ENCODE measurements at places on chromosomes 5 and 9.

DNA sequence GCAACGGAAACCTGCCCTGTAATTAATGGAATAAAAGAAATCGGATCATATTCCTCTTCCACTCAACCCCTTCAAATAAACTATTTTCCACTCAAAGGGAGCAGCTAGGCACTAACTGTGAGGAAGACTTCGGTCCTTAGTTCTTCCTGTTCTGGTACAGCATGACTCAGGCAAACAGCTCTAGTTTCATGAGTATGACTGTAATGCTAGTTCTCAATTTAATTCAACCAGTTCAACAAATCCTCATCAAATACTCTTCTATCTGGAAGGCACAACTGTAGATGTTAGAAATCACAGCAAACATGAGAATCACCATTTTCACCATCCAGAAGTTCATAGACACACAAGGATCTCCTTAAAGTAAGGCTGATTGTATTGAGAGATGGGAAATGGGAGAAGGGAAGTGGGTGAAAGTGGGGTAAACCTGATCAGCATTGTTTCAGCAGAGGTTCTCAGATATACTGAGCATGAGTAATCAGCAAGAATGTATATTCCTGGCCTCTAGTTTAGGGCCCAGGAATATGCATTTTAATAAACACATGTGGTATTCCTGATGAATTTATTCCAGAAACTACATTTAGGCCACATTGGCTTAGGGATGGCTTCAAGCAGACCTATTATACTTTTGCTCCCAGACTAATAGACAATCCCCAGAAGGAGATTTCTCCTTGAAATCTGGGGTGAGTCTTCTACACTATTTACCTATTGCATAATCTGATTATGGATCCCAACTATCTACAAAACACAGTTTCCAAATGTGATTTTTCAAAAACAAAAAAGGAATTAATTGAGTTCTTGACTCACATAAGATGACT, 141.1 kb upstream of the SLC12A2 start:
- H3K4me3 ChIP-seq, result no peak overlapping the region
- no peak for DNase-seq
- H3K27me3 ChIP-seq, result no peaks in the 10 kb centered on the region
- no peaks in the 10 kb centered on the region for H3K36me3 ChIP-seq

- H3K4me1 ChIP-seq, result no peaks in the 10 kb centered on the region
- no peak overlapping the region for H3K27ac ChIP-seq
- no peak for DNase-seq
- no peaks in the 10 kb centered on the region for H3K27me3 ChIP-seq
- no peaks in the 10 kb centered on the region for H3K36me3 ChIP-seq
These were observed 799.3 kb upstream of the ACO1 start for GRCh38 chr9:31585158-31585557.

GRCh38 chr5:113082547-113082905, 105.9 kb downstream of the DCP2 start:
- no peaks in the 10 kb centered on the region for H3K4me1 ChIP-seq
- H3K36me3 ChIP-seq, result no peaks in the 10 kb centered on the region
- H3K4me3 ChIP-seq, result no peak overlapping the region
- no peaks in the 10 kb centered on the region for H3K27me3 ChIP-seq
- DNase-seq, result no peak

DNA sequence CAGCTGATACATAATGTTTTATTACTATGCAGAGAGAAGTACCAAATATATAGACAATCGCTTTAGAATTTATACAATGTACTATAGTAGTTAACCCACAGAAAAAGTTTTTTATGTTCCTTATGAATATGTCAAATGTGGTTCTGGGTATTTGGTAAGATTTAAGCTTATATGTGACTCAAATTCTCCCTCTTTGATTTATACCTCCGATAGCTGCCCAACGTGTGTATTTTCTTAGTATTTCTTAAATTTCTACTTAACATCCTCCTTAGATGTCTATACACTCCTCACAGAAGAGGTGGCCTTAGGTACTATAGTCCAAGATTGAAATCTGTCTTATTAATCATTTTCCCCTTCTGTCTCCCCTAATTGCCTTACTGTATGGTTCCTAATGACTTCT, 138.6 kb upstream of the TNFAIP8 start:
- no peak overlapping the region for H3K4me3 ChIP-seq
- DNase-seq, result no peak
- no peaks in the 10 kb centered on the region for H3K4me1 ChIP-seq
- no peak overlapping the region for H3K27ac ChIP-seq
- H3K36me3 ChIP-seq, result no peaks in the 10 kb centered on the region

DNA sequence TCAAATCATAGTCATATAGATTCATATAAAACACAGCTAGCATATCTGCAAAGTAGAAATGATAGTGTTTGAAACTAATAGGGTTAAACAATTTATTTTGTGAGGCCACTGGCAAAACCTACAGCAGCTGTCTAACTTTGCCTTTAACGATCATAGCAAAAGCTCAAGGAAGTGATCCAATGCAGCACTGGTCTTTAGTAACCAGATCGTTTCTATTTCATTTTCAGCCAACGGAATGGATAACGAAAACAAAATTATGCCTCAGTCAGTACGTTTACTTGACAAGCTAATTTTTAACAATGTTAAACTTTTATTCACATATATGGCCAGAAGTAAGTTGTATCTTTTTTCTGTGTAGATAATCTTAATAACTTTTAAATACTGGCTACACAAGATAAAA, 17.7 kb downstream of the MLLT3 start:
- peaks cover 35% of the 10 kb centered on the region for H3K4me1 ChIP-seq
- H3K27ac ChIP-seq, result peak overlapping the region; percentile 65
- H3K4me3 ChIP-seq, result peak overlapping the region; percentile 17
- H3K36me3 ChIP-seq, result no peaks in the 10 kb centered on the region
- H3K27me3 ChIP-seq, result no peaks in the 10 kb centered on the region

DNA sequence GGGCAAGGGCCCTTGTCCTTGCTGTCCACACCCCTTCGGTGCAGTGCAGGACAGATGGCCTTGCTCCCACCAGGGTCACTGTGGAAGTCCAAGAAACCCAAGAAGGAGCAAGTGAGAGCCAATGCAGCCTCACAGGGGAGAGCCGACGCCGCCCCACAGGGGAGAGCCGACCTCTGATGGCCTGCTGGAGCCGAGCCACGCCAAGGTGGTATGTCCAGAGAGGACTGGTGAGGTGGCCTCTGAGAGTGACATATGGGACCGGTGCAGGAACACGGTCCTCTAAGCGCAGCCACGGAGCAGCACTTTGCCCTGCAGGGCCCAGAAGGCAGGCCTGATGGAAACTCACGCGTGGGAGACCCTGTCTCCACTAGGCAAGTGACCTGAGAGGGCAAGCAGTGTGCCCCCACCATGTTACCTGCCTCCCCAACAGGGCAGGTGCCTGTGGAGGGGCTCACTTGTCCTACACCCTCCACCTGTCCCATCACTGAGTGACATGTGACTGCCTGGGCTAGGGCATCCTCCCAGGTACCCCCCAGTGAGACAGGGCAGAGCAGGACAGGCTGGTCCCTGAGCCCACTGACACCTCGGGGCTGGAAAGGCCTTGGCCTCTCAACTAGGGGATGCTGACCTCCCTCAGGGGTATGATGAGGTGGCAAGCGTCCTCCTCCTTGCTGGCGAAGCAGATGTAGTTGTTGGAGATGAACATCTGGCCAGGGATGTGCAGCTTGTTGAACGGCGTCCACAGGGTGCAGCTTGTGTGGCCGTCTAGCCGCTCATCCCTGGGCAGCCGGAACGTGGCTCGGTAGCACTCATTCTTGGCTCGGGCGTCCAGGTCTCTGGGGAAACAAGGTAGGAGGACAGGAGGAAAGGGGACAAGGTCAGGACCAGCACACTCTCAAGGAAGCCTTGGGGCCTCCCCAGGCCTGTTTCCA, 16.7 kb downstream of the TBC1D9B start:
- H3K36me3 ChIP-seq, result no peaks in the 10 kb centered on the region
- no peaks in the 10 kb centered on the region for H3K4me1 ChIP-seq
- H3K4me3 ChIP-seq, result no peak overlapping the region
- no peak overlapping the region for H3K27ac ChIP-seq
- no peak for DNase-seq
- no peaks in the 10 kb centered on the region for H3K27me3 ChIP-seq

GRCh38 chr9:63816751-63817621, 1468.0 kb downstream of the FOXD4L5 start:
- peak overlapping the region; percentile 31 for H3K4me3 ChIP-seq
- no peaks in the 10 kb centered on the region for H3K36me3 ChIP-seq
- DNase-seq, result peak; percentile 100
- no peaks in the 10 kb centered on the region for H3K4me1 ChIP-seq

DNA sequence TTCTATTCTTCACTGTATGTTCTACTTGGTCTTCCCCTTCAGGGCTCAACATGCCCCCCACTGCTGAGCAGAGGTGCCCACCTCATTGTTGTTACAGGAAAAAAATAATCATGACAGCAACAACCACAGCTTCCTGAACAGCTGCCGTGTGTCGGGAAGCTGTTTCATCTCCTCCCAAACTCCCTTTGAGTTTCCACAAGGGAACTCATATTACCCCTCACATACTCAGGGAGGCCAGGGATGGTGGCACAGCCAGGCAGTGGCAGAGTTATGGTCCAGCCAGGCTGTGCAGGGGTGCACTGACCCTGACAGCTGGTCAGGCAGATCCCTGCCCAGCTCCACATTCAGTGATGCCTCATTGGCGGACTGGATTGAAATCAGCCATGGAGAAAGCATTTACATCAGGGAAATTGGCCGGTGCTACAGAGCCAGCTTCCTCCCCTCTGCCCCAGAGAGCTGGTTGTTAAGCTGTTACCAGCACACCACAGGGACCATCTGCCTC, 37.3 kb downstream of the SARDH start:
- H3K27me3 ChIP-seq, result no peaks in the 10 kb centered on the region
- H3K36me3 ChIP-seq, result no peaks in the 10 kb centered on the region
- H3K27ac ChIP-seq, result no peak overlapping the region
- DNase-seq, result no peak
- H3K4me3 ChIP-seq, result no peak overlapping the region

DNA sequence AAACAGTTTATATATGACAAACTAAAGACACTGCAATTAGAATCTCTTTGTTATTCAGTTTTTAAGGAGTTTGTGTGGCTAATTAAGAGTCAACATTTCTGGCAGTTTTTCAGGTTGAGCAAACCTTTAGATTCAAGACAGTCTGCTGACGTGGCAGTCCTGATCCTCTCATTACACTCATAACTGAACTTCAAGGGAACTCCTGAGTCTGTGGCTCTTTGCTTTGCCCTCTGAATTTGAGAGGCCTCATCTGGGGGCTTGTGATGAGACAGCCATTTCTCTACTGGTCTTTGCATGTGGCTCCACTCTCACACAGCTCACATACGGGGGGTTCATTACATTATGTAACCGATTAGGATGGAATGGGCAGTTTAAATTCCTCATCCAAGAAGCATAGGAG, 182.9 kb upstream of the MEF2C start:
- no peaks in the 10 kb centered on the region for H3K36me3 ChIP-seq
- no peaks in the 10 kb centered on the region for H3K4me1 ChIP-seq
- H3K4me3 ChIP-seq, result no peak overlapping the region
- DNase-seq, result no peak

DNA sequence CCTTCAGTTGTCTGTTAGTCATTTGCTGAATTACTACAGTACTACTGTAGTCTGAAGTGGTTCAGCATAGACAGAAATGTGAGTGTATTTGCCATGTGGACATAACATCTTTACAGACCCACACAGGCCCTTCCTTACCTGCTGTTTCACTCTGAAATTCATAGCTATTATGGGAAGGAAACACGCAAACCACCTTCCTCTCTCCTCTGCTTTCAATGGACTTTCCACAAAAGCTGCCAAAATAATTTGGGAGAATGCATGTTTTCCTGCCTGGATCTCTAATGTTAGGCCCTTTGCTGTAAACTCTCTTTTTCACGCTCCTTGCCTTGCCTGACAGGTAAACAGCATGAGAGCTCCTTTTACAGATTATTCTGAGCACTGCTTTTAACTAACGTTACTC, 294.0 kb downstream of the GLIS3 start:
- no peaks in the 10 kb centered on the region for H3K4me1 ChIP-seq
- H3K36me3 ChIP-seq, result no peaks in the 10 kb centered on the region
- DNase-seq, result no peak
- H3K27ac ChIP-seq, result no peak overlapping the region
- no peaks in the 10 kb centered on the region for H3K27me3 ChIP-seq

DNA sequence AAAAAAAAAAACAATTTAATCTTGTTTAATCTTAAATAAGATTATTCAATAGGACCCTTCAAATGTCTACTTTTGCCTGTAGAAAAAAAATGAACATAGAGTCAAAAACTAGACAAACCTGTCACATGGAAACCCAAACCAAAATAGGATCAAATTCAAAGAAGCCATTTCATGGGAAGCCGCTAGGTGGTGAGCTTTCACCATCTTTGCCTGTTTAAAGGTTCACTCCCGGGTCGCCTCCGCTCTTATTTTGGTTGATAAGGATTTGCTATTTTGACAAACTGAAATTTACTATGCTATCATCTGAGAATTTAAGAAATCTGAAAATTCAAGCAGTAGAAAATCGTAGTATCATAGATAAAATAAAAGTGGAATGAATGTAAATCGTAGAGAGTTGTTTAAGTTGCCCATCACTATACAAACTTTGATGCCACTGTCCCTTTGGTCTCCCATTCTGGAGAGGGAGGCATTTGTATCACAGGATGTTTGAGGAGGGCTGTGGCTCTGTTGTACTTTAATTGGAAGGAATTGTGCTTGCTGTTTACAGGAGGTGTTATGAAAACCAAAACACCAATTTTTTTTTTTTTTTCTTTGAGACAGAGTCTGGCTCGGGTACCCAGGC, 43.5 kb upstream of the DNAH5 start:
- H3K4me1 ChIP-seq, result no peaks in the 10 kb centered on the region
- DNase-seq, result no peak
- no peak overlapping the region for H3K4me3 ChIP-seq
- no peaks in the 10 kb centered on the region for H3K36me3 ChIP-seq
- H3K27me3 ChIP-seq, result no peaks in the 10 kb centered on the region

DNA sequence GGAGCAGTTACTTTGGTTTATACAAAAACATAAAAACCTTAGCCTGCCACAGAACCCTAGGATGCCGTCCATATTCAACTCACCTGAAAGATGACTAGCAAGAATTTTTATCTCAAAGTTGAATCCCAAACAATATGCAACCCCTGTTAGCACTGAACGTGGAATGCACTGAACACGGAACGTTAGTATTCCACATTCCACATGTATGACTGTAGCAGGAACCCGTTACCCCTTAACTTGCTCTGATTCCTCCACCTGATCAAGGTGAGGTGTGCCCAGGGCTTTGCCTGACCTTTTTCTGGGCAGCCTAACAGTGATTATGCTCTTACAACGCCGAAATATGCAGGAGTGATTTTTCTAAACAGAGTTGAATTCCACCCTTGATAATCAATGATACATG, 43.7 kb downstream of the AK8 start:
- no peaks in the 10 kb centered on the region for H3K4me1 ChIP-seq
- no peaks in the 10 kb centered on the region for H3K36me3 ChIP-seq
- no peak for DNase-seq
- no peak overlapping the region for H3K27ac ChIP-seq

GRCh38 chr5:172334196-172334595, 50.6 kb upstream of the UBTD2 start:
- no peaks in the 10 kb centered on the region for H3K36me3 ChIP-seq
- DNase-seq, result no peak
- no peaks in the 10 kb centered on the region for H3K27me3 ChIP-seq
- H3K4me3 ChIP-seq, result no peak overlapping the region
- peaks cover 6% of the 10 kb centered on the region for H3K4me1 ChIP-seq
- H3K27ac ChIP-seq, result no peak overlapping the region

GRCh38 chr5:171961117-171961516, 45.3 kb downstream of the FBXW11 start:
- H3K27me3 ChIP-seq, result no peaks in the 10 kb centered on the region
- no peak overlapping the region for H3K27ac ChIP-seq
- peaks cover 71% of the 10 kb centered on the region for H3K4me1 ChIP-seq
- H3K4me3 ChIP-seq, result no peak overlapping the region

- no peaks in the 10 kb centered on the region for H3K4me1 ChIP-seq
- H3K27me3 ChIP-seq, result no peaks in the 10 kb centered on the region
- H3K36me3 ChIP-seq, result no peaks in the 10 kb centered on the region
- DNase-seq, result no peak
- no peak overlapping the region for H3K27ac ChIP-seq
These were observed 177.1 kb downstream of the NFIB start for GRCh38 chr9:14136646-14137370.

Measured in vagina (tissue), 2 donors.